ENCODE measurements at places on chromosomes 6 and 20.
A peak's percentile ranks its signal among the peaks of the same experiment; 100 is the strongest.

DNA sequence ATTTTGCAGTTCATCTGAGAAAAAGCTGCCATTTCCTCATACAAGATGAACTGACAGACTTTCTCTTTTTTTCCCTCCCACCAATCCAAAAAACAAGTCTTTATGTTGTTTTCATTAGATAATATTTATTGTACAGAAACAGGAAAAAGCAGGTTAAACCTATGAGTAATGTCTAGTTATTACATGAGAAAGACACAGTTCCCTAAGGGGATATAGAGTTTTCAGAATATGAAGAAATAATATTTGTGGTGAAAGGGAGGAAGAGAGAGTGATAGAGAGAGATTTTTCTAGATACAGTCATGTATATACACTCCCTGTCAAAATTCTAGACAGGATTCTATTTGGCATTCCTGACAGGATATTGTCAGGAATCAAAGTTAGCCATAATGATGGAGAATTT is 392.4 kb downstream of the BMP2 start:
- DNase-seq: no peak

DNA sequence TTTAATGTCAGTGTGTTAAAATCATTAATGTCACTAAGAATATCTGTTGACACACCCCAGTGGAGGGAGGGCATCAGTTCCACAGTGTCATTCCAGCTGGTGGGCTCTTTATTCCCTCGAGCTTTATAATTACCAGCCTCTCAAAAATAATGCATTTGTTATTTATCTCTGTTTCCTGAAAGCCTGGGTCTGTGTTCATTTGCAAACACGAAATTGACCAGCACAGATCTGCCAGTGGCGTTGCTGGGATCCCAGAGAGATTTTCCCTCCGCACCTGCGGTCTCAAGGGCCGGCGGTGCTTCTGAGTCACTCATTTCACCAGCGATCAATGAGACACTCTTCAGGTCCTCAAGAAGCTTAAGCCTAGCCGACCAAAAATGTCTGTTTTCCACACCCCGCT is 5.7 kb upstream of the PYGB start:
- no peak for DNase-seq

DNA sequence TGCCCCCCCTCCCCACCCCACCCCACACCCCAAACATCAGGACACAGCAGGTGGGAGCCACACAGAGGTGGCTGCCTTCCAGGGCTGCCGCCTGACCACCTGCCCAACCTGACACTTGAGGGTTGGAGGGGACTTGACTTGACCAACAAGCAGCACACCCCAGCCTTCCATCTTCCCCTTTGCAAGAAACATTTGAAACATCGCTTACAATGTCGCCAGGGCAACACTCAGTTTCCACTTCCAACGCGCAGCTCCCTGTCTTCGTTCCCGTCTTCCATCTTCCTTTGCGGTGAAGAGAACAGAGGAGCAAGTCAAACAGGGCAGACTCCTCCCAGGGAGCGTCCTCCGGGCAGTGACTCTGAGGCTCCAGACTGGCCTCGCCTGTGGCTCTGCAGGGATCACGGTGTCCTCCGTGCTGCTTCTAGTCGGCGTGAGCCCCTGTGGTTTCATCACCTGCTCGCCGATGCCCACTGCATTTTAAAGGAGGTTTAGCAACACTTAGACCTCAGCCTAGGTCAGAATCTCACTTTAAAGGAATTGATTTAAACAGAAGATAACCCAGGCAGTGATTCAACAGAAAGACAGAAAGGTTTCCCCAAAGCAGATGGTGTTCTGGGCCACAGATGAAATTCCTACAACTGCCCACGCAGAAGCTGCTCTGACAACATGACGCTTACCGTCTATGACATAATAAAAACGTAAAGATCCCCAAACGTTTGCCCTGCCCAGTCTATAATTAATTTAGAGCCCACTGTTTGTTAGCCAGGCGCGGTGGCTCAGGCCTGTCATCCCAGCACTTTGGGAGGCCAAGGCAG is 130.8 kb downstream of the TAF4 start:
- no peak for DNase-seq

- DNase-seq: no peak
Observed at GRCh38 chr6:22106451-22106850, 190.4 kb downstream of the PRL start.

DNA sequence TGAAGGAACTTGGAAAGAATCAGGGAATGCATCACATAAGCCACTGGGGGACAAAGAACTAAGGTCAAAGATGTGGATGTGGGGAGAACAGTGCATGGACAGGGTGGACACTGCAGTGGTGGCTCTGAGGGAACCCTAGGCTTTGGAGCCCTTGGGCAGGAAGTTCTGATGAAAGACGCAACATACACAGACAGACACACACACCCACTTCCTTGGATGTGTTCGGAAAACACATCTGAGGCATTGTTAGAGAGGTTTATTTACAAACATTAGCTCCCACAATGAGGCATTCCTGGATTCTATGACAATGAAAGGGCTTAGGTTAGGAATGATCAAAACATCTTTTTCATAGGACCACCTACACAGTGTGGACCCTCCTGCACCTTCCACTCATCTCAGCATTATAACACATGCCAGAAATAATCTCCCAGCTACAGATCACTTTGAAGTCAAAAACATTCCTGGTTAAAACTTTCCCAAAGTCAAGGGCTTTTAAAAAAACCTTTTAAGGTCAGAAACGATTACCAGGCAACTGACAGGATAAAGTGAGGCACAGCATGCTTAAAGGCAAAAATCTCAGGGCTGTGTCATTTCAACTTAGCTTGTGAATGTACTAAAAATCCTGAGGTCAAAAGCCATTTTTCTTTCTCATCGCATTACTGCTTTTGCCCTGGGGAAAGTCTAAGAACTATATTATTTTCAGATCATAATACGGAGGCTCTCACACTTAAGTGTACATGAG is 6.4 kb upstream of the METTL24 start:
- DNase-seq: no peak

DNA sequence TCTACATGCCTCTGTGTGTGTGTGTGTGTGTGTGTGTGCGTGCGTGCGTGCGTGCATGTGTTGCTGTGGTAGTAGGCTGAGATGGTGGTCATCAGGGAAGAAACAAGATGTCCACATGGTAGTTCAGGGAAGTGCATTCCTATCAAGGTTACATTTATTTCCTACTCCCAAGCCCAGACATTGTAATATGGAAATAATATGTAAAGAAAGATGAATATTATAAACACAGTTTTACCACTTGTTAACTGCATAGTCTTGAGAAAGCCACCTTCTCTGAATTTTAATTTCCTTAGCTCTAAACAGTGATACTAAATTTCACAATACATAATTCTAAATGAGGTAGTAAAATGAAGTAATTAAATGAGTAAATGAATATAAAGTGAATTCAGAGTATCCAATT is 14.0 kb downstream of the MEI4 start:
- DNase-seq: no peak

- DNase-seq: no peak
Observed at GRCh38 chr6:85911067-85911466, 268.4 kb upstream of the SYNCRIP start.

DNA sequence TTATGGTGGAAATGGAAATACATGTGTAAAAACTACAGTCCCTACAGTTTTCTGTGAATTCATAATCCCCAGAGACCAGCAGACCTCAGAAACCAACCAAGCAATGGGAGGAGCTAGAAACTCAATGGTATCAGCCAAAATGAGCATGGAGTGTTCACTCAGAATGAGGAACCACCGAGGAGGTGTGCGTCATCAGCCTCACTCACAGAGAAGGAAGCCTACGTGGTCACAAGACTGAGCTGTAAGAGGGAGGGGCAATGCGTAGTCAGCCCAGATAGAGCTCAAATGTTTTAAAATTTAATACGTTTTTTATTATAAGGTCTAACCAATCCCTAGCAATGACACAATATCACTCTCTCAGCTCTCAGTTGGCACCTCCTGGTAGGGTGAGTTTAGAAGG is 17.4 kb downstream of the MYLK4 start:
- no peak for DNase-seq

- DNase-seq: no peak
Observed at GRCh38 chr20:23586735-23587525, 18.6 kb upstream of the CST9L start.

DNA sequence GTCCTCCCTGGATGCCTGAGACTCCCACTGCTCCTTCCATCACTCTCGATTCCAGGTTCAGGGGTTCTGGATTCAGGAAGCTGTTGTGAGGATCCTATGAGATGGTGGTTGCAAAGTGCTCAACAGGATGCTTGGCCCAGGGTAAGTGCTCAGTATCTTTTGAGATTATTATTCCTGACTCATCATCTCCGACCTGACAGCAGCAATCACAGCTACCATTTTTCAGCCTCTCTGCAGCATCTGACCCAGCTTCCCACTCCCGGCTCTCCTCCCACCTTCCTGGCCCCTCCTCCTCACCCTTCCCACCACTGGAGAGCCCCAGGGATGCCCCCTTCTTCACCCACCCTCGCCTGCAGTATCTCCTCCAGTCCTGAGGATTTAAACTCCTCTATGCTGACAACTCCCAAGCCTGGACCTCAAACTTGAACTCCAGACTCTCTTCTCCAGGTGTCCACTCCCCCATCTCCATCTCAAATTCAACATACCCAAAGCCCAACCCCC is 36.8 kb upstream of the KCNB1 start:
- DNase-seq: no peak

DNA sequence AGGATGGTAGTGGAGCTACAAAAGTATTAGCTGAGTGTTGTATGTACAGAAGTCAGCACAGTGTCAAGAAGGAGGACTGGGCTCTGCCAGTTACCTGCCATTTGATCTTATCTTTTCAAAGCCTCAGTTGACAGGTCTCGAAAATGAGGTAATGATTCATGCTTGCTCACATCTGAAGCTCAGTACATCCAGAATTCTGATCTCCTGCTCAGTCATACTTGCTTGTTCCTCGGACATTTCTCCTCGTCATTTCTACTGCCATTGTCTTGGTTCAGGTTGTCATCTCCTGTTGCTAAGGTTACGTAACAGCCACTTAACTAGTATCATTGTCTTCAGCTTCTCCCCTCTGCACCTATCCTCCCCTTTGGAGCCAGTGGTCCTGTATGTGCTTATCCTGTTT is 89.5 kb downstream of the SLX4IP start:
- peak; percentile 81 for DNase-seq

DNA sequence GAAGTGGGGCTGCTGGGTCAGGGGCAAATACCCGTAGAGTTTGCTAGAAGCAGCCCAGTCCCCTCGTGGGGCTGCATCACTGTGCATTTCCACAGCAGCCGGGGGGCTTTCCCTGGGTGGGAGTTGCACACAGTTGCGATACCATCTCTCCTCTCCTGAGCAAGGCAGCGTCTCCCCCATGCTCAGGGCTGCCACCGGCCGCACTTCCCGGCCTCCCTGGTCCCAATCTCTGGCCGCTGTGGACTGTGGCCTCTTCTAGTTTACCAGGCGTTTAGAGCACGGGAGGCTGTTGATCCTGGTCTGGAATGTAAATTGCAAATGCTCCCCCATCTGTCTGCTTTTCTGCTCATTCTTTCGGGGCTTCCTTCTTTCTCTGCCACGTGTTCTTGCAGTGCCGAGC is 31.1 kb downstream of the OSBPL2 start:
- DNase-seq: no peak

DNA sequence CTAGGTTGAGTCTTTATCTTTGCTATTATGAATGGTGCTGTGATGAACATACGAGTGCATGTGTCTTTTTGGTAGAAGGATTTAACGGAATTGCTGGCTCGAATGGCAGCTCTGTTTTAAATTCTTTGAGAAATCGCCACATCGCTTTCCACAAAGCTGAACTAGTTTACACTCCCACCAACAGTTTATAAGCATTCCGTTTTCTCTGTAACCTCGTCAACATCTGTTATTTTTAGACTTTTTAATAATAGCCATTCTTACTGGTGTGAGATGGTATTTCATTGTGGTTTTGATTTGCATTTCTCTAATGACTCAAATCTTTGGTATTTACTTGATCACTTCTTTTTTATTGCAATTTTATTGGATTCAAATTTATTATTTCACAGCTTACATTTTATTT is 117.4 kb upstream of the HDGFL1 start:
- no peak for DNase-seq

- DNase-seq: no peak
Observed at GRCh38 chr6:6545616-6546317, 42.8 kb upstream of the LY86 start.

DNA sequence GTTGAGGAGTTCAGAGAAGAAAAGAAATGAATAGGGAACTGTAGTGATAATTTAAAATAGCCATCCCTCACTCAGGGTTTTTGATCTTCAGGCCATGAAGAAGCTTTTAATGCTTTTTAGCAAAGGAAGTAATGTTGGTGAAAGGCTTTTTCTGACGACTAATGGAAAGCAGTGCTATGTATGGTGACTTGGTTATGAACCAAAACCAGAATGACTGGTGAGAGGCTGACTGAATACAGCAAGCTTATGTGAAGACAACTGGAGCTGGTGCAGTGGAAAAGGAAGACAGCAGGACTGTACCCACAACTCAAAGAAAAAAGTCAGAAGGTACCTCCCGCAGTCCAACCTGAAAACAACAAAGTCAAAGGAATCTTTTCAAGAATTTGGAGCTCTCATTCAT is 118.8 kb downstream of the PRDM1 start:
- no peak for DNase-seq

- DNase-seq: no peak
Observed at GRCh38 chr20:45617591-45617990, 11.9 kb upstream of the WFDC10A start.

GRCh38 chr6:99589290-99589672 is 17.4 kb upstream of the PRDM13 start:
- no peak for DNase-seq

DNA sequence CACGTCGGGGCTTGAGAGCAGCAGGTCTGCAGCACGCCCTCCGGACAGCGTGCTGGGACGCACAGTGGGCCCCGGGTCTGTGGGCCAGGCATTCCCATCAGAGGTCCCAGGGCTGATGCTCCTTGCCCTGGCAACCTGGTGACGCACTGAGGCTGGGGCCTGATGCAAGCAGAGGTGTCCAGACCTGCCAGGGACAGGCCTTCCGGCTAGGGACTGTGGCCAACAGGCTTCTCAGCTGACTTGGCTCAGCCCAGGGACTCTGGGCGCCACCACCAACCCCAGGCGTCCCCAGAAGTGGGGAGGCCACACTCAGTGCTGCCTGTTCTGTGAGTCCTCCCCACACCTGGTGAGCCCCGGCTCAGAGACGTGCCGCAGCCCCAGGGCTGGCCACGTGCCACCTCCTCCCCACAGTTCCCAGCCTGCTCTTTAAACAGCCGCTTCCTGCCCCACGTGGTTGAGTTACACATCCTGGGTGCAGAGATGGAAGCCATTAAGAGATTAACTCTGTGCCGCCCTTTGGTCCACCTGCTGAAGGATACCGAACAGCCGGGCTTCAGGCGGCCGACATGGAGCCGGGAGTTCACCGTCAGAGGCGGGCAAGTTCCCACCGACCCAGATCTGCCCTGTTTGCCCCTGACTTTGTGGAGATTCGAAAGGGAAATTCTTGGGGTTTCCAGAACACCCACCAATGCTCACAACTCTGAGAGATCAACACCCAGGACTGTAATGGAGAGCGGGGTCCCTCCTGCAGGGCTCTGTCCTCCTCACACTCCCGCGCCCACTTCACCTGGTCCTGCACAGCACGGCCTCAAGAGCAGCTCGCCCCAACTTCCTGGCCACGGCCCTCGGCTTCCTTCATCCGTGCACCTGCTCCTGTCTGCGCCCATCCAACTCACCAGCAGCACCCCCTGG is 37.6 kb upstream of the ZBP1 start:
- DNase-seq: no peak

GRCh38 chr6:167236239-167236571 is 54.9 kb upstream of the UNC93A start:
- no peak for DNase-seq

All from NCI-H510A treated with DMSO at 0.1 percent for 48 hours (cell line).